Umbilical cord (tissue), 2 donors: ENCODE measurements at places on chromosomes 11 and 22.

DNA sequence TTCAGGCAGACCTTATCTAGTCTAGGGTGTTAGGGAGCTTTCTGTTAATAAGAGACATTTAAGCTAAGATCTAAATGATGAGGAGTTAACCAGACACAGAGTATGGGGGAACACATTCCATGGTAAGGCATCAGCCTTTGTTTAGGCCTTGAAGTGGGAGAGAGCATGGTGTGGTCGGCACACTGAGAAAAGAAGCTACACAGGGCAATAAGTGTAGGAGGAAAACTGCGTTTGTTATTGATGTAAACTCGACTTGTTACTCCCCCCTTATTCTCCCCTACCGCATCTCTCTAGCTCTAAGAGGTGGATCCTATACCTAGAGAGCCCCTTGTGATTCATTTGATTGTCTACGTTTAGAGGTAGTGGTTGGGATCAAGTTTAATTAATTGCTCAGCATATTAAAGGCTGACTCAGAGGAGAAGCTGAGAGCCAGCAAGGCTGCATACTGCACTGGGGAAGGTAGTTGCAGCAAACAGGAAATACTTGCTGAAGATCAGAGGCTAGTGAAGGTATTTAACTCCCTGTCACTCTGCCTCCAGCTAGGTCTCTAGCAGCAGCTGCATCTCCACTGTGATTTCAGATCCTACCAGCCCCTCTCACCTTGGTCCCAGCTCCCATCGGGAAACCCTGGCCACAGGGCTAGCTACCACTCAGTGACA is 86.8 kb upstream of the TEAD1 start:
- DNase-seq, result peak; percentile 49

DNA sequence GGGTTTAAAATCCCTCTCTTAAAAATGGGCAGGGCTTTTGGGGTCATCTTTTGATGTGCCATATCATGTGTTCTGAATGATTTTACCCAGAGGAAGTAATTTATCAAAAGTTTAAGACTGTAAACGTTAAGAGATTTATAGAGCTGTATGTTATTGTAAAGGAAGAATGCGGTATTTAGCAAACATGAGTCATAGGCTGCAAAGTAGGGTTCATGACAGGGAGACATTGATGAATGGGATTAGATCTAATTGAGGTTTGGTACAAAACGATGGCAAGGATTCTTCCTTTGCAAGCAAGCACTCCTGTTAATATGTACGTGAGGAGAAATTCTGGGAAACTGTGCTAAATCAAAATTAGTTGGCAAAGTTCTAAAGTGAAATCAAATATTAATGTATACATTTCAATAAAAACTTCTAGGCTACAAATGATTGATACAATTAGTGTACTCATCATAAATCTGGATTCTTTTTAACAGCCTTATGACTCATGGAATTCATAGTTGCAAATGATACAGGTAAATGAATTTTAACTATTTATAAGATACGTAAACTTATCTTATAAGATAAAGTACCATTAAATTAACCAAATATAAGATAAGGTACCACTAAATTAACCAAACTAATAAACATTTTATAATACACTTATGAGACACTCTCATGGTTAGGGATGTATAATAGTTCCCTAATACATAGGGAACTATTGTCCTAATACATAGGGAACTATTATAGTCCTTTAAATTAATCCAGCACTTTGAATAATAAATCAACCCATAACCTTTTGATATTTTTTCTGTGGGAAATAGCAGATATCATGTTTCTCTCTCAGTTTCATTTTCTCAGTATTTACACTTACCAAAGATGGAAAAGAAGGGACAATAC is 58.4 kb downstream of the KIF18A start:
- DNase-seq, result peak; percentile 30

DNA sequence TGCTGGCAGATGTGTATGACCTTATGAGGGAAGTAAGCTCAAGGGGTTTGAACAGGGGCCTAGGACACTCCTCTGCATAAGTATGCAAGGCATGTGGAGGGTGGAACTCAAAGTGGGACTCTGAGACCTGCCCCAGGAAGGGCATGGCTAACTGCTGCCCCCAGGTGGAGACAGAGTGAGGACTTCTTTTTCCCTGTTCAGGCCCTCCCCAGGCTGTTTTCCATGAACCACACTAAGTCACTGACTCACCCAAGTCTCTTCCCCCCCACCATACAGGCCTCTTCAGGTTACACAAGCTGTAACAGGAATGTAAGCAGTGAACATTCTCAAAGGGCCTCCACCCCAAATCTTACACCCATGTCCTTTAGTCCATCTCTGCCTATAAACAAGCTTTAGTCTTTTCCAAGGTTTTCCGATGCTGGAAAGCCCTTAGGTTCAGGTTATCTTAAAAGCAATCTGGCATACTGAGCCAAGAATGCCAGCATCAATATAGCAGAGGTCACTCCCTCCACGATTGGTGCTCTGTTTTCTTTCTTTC is 13.1 kb downstream of the EEF1G start:
- DNase-seq, result peak; percentile 98

- no peak for DNase-seq
These were observed 12.2 kb upstream of the VPS37C start for GRCh38 chr11:61173456-61173855.

GRCh38 chr22:38868886-38869381 is 3.1 kb downstream of the CBX6 start:
- DNase-seq, result peak; percentile 74

DNA sequence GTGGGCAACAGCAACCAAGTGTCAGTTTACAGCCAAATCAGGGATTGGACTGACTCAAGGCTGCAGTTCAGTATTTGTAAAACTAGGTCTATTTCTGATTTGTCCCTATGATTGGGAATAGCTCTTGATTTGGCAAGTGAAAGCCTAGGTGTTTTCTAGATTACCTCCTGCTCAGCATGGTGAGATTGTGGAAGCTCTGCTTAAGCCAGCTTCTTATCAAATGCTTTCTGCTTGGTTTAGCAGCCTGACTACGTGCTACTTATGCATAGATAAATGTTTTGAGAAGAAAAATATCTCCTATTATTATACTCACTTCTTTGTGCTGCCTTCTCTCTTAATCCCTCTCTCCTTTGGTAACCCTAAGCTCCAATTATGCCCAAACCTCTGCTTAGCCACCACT is 86.3 kb upstream of the AMOTL1 start:
- no peak for DNase-seq

- peak; percentile 77 for DNase-seq
These were observed 131.9 kb downstream of the WNT11 start for GRCh38 chr11:76074148-76075095.

DNA sequence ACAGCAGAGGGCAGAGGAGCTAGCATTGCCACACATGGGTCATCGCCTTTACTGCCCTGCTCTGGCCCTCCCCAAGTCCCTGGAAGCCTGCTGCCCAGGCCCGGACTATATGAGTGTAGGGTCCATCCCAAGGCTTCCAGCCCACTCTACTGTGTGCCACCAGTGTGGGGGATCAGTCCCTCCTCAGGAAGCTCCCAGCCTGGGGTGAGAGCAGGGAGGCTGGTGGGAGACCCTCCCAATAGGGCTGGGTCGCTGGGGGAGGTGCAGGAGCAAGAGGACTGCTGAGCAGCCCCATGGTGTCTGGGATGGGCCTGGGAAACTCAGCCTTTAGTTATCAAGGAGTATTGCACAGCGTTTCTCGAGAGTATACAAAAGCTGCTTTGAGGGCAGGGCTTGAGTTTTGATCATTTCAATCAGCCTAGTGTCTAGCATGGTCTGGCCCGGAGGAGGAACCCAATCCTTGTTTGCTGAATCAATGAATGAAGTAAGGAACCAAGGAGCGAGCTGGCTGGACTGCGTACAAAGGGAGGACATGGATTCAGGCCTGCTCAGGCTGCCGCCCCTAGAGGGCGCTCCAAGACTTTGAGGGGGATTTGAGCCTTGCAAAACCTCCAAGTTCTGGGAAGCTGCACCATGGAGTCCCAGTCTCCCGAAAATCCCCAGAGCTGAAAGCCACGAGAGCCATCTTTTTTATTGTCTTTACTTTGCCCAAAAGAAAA is 89.0 kb upstream of the PARVA start:
- peak; percentile 92 for DNase-seq

DNA sequence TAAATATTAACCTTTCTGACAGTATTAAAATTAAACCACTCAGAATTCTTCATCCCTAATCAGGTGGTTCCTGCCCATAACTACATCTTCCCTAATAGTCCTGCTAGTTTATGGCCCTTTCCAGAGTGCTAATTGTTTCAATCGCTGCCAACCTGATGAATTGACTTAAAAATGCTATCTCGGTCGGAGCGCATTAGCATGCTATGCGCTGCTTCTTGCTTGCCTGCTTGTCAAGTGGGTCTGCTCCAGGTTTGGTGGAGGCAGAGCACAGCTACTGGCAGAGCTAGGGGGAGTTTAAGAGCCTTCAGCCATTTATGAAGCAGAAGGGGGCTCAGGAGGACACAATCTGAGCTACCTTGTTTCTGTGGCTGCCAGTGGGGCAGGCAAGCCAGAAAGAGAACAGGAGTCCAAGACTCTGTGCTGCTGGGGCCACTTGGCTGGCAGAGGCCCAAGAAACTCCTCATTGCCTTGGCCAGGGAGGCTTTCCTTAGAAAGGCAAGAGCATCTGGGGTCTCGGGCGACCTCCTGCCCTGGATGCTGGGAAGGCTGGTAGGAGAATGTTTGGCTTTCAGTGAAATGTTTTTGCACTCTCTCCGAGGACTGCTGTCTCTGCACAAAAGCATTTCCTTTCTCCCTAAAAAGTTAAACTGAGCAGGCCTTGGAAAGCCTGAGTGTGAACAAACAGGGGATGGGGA is 62.1 kb upstream of the PHOX2A start:
- peak; percentile 38 for DNase-seq

GRCh38 chr11:11450744-11451362 is 97.8 kb upstream of the CSNK2A3 start:
- DNase-seq, result peak; percentile 94
